ENCODE measurements at places on chromosomes 2 and 18.

GRCh38 chr2:10223471-10223870, 79.2 kb upstream of the HPCAL1 start:
- no peak for DNase-seq

GRCh38 chr2:151984424-151985083, 114.3 kb downstream of the CACNB4 start:
- DNase-seq, result no peak

- no peak for DNase-seq
These were observed 541.1 kb downstream of the SATB2 start for GRCh38 chr2:198916548-198917080.

DNA sequence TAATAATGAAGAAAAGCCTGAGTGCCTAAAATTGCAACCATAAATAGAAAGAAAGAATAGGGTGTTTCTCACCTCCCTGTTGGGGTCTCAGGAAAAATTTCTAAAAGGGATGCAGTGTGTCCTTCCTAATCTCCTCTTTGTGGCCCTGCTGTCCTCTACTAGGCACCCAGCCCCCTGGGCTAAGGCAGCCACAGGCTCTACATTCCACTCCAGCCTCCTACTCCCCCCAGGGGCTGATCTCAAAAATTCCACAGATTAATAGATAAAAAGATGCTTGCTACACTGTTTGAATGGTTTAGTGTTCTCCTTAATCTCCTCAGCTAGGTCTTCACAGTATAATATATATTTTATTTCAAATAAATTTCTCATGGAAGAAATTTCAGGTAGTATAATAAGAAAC, 17.6 kb downstream of the SATB2 start:
- DNase-seq, result no peak

GRCh38 chr2:238506371-238507068, 79.8 kb downstream of the ASB1 start:
- no peak for DNase-seq

GRCh38 chr18:61883547-61883946, 9.3 kb downstream of the RNF152 start:
- no peak for DNase-seq
